Mucosa of gallbladder (tissue), 1 donor: ENCODE measurements at places on chromosomes 6 and 20. TPM values are rescaled to one million over a fixed set of nuclear protein-coding genes. Genes with fewer than 3 reads are reported as not detected.

The RALGAPA2 gene
- total RNA-seq: 76.9 TPM

The LRRC73 gene
- 7.0 TPM for total RNA-seq

The FOXS1 gene
- total RNA-seq: 1.6 TPM

The RBM24 gene
- total RNA-seq: 4.2 TPM

The TRERF1 gene
- 7.7 TPM for total RNA-seq

The SLC44A4 gene
- 457 TPM for total RNA-seq

The CDSN gene
- total RNA-seq: 0.17 TPM

The ANGPT4 gene
- 0.20 TPM for total RNA-seq

The MYLK2 gene
- not detected for total RNA-seq

The MACROD2 gene
- total RNA-seq: 7.5 TPM

The MYB gene
- 2.0 TPM for total RNA-seq

The TFAP2A gene
- total RNA-seq: 0.89 TPM

The HMGA1 gene
- 88.6 TPM for total RNA-seq
